ENCODE measurements at places on chromosomes 5 and 9.

DNA sequence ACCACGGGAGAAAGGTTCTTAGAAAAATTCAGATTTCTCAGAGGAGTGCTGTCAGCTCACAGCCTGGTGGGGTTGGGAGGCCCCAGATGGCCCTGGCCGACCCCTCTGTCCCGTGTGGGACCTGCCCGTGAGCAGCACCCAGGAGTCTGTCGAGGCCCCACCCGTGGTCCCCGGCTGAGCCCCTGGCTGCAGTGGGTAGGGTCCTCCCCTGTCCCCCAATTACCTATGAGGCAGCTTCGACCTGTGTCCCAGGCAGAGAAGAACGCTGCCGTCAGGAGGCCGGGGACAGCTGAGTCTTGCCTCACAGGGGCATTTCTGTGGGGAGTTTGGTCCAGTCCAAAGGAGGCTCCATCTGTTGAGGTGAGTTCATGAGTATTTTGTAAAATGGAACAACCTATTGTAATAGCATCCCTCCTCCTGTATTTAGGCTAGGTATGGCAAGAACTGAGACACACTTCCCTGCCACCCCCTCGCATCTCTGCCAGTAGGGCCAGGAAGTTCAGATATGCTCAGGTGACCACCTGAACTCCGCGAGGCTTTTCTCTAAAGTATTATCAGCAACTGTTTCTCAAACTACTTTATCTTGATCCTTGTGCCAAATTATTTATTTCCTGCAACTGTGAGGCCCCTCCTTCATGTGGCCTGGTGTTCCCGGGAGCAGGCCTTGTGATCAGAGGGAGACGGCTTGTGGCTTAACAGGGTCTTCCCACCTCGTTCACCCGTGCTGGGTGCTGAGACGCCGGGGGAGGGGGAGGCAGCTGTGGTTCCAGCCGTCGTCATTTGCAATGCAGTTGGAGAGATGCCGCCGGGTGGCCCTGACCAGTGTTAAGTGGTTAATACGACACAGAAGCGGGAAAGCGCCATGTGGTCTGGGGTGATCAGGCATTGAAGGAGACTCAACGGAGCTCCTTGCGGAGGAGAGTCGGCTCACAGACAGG lies 1.7 kb downstream of the AHRR start:
- peak; percentile 41 for DNase-seq

- no peak for DNase-seq
Observed at GRCh38 chr9:126604059-126605055, 9.4 kb upstream of the LMX1B start.

- no peak for DNase-seq
Observed at GRCh38 chr5:169431386-169431785, 130.4 kb upstream of the SLIT3 start.

DNA sequence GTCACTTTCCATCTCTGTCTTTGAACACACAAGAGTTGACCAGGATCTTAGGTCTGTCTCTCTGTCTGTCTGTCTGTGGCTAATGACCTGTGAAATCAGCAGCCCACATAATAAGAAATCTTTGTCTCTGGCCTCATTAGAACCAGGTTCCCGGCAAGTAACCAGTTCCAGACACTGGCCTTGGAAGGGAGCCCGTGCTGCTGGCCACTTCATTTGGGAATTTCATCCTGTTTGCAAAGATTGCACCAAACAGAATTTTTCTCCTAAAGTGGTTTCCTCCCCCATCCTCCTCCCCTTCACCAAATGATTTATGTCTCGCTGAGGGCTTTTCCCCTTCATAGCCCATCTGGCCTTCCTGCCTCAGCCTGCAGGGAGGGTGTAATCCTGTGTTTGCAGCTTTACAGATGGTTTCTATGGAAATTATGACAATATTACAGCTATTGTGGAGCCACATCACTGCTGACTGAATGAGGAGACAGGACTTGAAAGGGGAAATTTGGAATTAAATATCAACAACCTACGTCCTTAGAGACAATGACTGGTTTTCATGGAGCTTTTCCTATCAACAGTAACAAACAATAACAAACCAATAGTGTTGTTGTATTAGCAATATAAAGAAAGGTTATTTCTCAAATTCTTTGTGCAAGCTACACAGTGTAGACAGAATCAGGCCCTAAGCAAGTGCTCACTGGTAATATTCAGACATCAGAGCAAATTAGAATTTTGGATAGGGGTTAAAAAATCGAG lies 25.7 kb downstream of the DPYSL3 start:
- peak; percentile 100 for DNase-seq

DNA sequence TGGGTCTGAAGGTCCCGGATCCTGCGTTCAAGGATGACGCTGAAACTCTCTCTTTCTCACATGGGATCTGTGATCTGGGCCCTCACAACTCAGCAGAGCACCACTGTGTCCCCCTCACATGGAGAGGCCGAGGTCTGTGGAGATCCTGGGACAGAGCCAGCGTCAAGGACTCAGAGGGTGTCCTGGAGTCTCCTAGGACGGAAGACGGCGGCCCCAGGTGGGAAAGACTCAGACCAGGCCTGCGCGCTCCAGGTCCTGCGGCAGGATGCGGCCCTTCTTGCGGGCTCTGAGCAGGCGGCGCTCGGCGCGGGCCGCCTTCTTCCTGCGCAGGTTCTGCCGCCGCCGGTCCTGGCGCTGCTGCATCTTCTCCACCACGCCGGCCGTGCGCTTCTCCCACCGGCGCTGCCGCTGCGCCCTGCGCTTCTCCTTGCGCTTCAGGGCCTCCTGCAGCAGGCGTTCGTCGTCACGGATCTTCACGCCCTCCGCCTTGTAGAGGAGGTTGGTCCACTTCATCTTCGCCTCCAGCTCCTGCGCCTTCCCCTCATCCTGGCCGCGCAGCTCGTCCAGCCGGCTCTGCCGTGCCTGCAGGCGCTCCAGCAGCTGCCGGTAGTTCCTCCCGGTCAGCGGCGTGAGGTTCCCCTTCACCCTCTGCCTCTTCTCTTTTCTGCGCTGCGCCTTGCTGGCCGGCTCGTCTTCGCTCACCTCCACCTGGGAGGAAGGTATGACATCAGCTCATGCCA lies 4.2 kb downstream of the SURF6 start:
- no peak for DNase-seq

DNA sequence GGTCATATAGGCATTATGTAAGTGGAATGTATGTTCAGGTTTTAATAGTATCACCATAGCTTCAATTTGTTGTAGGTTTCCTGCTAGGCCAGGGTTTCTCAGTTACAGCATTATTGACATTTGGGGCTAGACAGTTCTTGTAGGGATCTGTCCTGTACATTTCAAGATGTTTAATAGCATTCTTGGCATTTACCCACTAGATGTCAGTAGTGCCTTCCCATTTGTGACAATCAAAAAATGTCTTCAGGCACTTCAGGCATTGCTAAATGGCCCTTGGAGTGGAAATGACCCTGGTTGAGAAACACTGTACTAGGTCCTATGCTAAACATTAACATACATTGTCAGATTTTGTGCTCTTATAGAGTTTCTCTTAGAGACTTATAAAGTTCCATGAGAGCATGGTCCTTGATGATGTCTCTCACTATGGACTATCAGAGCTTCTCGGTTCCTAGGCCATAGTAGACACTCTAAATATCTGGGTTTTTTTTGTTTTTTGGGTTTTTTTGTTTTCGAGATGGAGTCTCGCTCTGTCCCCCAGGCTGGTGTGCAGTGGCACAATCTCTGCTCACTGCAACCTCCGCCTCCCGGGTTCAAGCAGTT lies 1.4 kb downstream of the KIF20A start:
- peak; percentile 61 for DNase-seq

DNA sequence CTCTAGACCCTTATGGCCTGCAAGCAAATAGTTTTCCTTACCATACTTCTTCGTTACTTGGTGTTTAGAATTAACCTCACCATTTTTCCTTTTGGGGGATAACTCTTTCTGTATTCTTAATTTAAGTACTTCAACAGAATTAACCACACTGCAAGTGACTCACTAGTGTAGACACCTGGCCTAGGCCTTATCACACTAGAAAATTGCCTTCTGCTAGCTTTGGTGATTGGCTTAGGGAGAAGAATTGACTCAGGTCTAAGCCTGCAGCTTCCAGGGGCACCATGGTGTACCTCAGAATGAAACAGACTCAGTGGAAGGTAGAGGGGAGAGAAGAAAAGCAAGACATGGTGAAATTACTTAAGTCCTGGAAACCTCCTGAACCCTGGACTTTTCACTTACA lies 112.8 kb upstream of the HMHB1 start:
- DNase-seq, result no peak

DNA sequence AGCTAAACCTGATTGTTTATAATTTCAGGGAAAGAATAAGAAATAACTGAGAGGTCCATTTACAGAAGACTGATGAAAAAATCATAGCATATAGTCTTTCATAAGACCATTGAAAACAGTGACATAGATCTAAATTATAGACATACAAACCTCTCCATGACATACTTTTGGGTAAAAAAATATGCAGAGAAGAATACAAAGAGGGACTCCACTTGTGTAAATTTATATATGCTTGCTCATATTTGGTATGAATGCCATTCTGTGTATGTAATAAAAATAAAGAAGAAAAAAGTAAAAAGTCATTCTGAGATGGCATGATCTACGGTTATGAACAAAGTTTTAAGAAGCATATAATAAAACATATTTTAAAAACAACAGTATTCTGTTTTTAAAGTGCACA lies 310.7 kb downstream of the ASTN2 start:
- peak; percentile 48 for DNase-seq

- DNase-seq, result no peak
Observed at GRCh38 chr9:100401042-100401441, 25.9 kb upstream of the MSANTD3 start.

DNA sequence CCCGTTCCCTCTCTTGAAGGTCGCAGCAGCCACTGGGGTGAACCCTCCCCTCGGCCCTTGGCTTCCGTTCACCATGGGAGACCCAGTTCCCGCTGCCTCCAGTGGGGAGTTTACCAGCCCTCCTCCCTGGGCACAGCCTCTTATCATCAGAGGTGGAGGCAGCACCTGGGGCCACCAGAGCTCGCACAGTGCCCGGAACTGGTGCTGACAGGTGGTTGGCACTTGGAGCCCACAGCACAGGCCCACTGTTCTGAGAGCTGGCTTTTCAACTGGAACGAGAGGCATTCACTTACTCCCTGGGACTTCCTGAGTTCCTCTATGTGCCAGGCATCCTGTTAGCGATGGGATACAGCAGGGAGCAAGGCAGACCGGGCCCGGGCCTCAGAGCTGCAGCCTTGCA lies 106.8 kb upstream of the FCN2 start:
- DNase-seq, result no peak

GRCh38 chr5:1673042-1673677 lies 126.5 kb downstream of the MRPL36 start:
- no peak for DNase-seq
